RKO (cell line): ENCODE measurements at places on chromosomes 3 and 15.

- DNase-seq = peak; percentile 4
Measured at GRCh38 chr3:183560607-183561006, 5.1 kb upstream of the KLHL6 start.

GRCh38 chr3:172751175-172751704 lies 714 bp downstream of the ECT2 start:
- peak; percentile 71 for DNase-seq

- DNase-seq = no peak
Measured at GRCh38 chr3:101501783-101502182, 11.2 kb downstream of the SENP7 start.

- no peak for DNase-seq
Measured at GRCh38 chr15:90270502-90271150, 5.2 kb downstream of the NGRN start.
